ENCODE measurements at places on chromosomes 3 and 15. TPM values are rescaled to one million over a fixed set of nuclear protein-coding genes. Genes with fewer than 3 reads are reported as not detected.

The EFCAB12 gene
- total RNA-seq = 0.36 TPM

- no peak overlapping the region for H3K4me3 ChIP-seq
- no peak for DNase-seq
- H3K36me3 ChIP-seq = no peaks in the 10 kb centered on the region
- no peaks in the 10 kb centered on the region for H3K27me3 ChIP-seq
Measured at GRCh38 chr15:68732451-68732850, 88.2 kb downstream of the ANP32A start.

DNA sequence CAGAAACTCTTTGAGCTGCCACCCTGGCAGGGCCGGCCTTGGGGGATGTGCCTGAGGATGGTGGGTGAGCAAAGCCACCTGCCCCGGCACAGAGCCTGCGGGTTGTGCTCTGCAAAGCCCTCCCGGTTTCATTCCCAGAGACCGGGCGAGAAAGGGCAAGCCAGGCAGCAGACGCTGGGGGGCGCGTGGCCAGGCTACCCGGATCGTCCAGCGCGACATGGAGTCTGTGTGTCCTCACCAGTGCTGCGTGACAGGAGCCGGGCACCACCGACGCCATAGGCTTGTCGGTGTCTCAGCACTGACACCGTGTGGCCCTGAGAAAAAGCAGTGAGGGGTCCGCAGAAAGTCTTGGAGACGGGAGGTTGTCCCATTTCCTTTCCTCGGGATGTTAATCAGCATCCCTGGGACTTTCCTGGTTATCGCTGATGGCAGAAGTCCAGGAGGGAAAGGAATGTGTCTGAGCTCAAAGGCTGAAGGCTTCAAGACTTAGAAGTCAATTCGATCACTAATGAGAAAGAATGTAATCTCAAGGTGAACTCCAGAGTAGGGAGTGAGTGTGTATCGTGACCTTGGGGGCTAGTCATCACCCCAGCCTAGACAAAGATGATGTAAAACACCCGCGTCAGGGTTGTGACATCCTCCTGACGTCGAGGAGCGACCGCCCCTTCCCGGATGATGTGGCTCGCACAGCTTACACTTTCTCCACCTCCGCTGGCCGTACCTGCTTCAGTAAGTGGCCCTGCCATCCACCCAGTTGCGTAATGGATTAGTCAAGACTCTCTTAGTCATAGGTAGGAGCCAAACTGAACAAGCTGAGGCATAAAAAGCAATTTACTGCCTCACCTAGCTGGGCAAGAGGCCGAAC lies 36.3 kb upstream of the PLA2G4E start:
- no peaks in the 10 kb centered on the region for H3K27me3 ChIP-seq
- H3K4me3 ChIP-seq = no peak overlapping the region

GRCh38 chr15:70741677-70742293 lies 21.6 kb downstream of the UACA start:
- H3K27me3 ChIP-seq = no peaks in the 10 kb centered on the region
- no peaks in the 10 kb centered on the region for H3K36me3 ChIP-seq
- DNase-seq = no peak

The FOXB1 gene
- total RNA-seq = not detected

DNA sequence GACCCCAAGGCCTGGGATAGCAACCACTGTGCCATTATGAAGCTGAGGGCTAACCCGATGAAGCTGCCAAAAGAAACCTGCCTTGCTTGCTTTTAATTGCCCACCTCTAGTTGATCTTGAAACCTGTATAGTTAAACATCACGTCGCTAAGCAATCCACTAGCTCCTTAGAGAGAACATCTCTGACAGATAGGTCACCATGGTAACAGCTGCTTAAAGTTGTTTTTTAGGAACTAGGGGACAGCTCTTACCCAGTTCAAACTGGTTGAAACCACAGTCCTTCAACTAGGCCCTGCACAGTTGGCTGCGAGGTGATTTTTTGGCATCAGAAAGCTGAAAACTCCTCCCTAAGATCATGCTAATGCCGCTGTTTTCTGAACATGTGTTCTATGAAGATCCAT lies 135.7 kb downstream of the EBLN2 start:
- H3K27ac ChIP-seq = no peak overlapping the region
- H3K36me3 ChIP-seq = no peaks in the 10 kb centered on the region
- H3K27me3 ChIP-seq = no peaks in the 10 kb centered on the region
- DNase-seq = no peak

GRCh38 chr3:172069478-172069877 lies 30.1 kb downstream of the FNDC3B start:
- no peak overlapping the region for H3K4me3 ChIP-seq
- no peak for DNase-seq
- H3K27ac ChIP-seq = no peak overlapping the region
- peaks cover 29% of the 10 kb centered on the region for H3K4me1 ChIP-seq
- H3K27me3 ChIP-seq = no peaks in the 10 kb centered on the region
- H3K36me3 ChIP-seq = no peaks in the 10 kb centered on the region

GRCh38 chr3:170606675-170607074 lies 20.8 kb upstream of the SLC7A14 start:
- no peaks in the 10 kb centered on the region for H3K4me1 ChIP-seq
- H3K27me3 ChIP-seq = no peaks in the 10 kb centered on the region
- H3K36me3 ChIP-seq = no peaks in the 10 kb centered on the region
- DNase-seq = no peak
- no peak overlapping the region for H3K27ac ChIP-seq

DNA sequence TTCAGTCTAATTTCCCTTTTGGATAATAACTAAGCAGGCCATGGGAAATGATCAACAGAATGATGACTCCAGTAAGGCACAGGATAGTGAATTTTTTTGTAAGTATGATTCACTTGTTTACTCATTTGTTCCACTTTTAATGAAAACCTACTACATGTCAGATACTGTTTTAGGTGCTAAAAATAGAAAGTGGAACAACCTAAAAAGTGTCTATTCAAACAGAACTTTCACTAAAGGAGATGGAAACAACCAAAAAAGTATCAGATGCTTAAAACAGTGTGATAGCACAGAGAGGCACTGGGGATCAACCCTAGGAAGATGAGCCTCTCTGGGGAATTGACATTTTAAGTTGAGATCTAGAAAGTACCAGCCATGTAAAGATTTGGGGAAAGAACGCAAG lies 11.1 kb downstream of the RYK start:
- no peak overlapping the region for H3K4me3 ChIP-seq
- no peaks in the 10 kb centered on the region for H3K36me3 ChIP-seq
- no peaks in the 10 kb centered on the region for H3K27me3 ChIP-seq
- H3K4me1 ChIP-seq = peaks cover 20% of the 10 kb centered on the region
- DNase-seq = no peak
- H3K27ac ChIP-seq = no peak overlapping the region

DNA sequence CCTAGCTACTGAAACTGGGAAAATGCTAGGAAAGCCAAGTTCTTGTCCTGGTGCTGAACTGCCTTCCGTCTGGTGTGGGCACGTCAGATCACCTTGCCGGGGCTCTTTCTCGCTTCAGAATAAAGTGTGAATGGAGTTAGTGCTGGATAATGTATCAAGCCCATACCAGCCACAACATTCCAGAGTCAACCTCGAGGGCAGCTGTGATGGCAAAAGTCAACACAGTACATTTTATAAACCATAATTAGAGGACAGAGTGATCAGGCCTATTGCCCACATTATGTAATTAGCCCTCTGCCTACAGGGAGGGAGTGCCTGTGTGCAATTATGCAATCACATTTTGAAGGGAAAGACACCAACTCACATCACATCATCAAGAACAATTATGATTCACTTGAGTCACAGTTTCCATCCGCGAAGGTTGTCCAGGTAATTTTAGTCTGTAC lies 165.2 kb downstream of the RORA start:
- H3K4me3 ChIP-seq = no peak overlapping the region
- no peak for DNase-seq
- H3K27me3 ChIP-seq = no peaks in the 10 kb centered on the region
- no peak overlapping the region for H3K27ac ChIP-seq
- no peaks in the 10 kb centered on the region for H3K4me1 ChIP-seq

- H3K27ac ChIP-seq = no peak overlapping the region
- no peaks in the 10 kb centered on the region for H3K4me1 ChIP-seq
- H3K4me3 ChIP-seq = no peak overlapping the region
Measured at GRCh38 chr3:105466072-105466471, 99.4 kb downstream of the ALCAM start.

The ATP8B4 gene
- total RNA-seq = 43.9 TPM

- no peak for DNase-seq
- H3K4me1 ChIP-seq = no peaks in the 10 kb centered on the region
- no peak overlapping the region for H3K27ac ChIP-seq
- no peaks in the 10 kb centered on the region for H3K27me3 ChIP-seq
Measured at GRCh38 chr15:51251556-51251955, 86.8 kb downstream of the CYP19A1 start.

DNA sequence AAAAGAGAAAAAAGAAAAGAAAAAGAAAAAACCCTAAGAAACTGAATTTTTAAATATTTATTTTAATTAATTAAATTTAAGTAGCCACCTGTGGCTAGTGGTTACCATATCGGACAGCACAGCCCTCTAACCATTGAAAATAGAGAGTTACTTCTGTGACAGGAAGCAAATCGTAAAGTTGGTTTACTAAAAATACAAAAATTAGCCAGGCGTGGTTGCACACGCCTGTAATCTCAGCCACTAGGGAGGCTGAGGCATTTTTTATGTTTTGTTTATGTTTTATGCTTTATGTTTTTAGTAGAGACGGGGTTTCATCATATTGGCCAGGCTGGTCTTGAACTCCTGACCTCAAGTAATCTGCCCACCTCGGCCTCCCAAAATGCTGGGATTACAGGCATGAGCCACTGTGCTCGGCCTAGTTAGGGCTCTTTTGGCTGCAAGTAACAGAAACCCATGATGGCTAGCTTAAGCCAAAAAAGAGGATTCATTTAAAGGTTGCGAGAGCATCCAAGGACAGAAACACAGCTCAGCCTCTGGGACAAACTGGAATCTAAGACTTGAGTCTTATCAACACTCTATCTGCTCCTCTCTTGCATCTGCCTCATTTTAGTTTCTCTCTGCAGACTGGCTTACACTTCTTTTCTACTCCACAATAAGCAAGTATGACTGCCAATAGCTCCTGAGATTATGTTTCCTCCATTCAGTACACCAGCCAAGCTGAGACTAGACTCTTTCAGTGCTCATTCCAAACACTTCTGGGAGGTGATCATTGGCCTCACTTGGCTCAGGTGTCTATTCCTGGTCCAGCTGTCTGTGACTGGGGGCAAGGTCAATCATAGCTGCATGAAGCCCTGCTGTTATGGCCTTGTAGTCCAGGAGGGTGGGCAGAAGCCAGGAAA lies 6.8 kb upstream of the SKIL start:
- H3K27me3 ChIP-seq = no peaks in the 10 kb centered on the region

DNA sequence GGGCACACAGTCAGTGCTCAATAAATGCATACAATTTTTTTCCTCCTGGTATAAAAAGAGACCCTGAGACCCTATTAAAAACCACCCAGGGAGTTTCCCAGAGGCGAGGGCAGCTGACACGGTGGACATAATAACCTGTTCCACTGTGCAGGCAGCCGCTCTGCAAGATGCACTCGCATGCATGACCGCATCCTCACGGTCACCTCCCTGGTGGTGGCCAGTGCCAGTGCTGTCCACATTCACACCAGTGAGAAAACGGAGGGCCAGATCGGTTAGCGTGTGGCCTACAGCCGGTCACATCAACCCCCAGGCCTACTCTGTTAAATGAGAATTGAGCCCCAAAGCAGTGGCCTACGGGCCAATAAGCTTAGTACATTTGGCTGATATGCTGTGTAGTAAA lies 24.8 kb downstream of the SH3BP5 start:
- no peaks in the 10 kb centered on the region for H3K4me1 ChIP-seq
- H3K27me3 ChIP-seq = no peaks in the 10 kb centered on the region
- no peak overlapping the region for H3K4me3 ChIP-seq
- H3K27ac ChIP-seq = no peak overlapping the region

DNA sequence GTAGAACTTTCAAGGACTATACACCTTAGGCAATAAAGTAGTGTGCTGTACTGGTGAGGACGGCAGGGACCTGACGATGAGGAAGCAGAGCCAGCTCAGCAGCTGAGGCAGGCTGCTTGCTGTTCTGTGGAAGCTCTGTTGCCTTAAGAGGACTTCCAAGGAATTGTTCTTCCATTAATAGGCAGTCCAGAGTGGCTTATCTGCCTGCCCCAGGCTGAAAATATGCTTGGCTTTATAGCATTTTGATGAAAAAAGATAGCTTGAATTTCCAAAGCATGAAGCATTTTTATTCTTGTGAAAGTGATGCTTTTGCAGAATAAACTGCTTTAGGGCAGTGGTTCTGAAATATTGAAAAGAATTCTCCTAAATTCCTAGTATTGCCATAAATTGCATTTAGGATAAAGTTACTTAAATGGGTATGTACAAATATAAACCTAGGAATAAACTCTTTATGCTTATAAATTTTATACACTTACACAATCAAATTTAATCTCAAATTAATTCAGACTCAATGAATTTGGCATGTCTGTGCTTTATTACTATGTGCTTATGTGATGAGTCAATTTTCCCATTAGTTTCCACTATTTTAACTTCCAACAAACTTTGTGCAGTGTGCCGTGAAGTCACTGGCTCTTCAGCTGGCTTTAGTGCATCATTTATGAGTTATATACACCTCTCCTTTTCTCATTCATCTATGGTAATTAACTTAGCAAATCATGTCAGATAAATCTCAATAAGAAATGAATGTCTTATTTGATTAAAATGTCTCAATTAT lies 231.0 kb upstream of the RASGRP1 start:
- H3K4me3 ChIP-seq = no peak overlapping the region
- no peaks in the 10 kb centered on the region for H3K27me3 ChIP-seq
- no peak for DNase-seq

The FAM81A gene
- total RNA-seq = 0.97 TPM

The SEC62 gene
- total RNA-seq = 116 TPM

The ZMYND10 gene
- 0.96 TPM for total RNA-seq

DNA sequence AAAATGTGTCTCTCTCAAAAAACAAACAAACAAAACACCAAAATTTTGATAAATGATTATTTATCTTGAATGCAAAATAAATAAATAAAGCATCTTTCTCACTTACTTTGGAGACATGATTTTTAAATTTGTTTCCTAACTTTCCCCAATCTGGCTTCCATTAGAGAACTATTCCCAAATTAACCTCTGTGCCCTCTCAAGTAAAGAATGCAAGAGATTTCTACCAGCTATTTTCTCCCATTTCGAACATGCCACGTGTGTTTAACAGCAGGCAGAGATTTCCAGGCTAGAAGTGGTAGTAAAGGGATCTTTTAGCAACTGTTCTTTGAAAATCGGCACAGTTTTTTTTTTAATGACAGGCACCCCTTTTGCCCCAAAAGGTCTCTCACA lies 269.1 kb downstream of the SHQ1 start:
- no peaks in the 10 kb centered on the region for H3K27me3 ChIP-seq
- H3K27ac ChIP-seq = no peak overlapping the region
- no peak overlapping the region for H3K4me3 ChIP-seq
- no peaks in the 10 kb centered on the region for H3K4me1 ChIP-seq

DNA sequence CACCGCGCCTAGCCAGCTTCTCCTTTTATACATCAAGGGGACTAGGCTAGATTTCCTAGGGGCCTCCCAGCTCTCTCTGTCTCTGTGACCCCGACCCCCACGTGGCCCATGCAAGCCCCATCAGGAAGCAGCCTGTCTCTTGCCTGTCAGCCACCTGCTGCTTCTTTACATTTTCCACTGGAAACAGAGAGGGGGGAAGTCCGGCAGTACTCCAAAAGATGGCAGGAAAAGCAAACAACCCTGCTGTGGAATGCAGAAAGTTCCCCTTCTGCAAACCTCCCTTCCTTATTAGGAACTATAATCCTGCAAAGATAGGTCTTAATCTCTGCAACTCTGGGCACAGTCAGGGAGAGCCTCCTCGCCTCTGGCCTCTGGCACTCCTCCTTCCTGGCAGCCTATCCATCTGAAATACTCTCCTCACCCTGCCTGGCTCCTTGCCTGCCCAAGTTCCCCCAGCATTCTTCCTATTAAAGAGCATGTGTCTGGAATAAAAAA lies 47.4 kb upstream of the HACD2 start:
- no peak for DNase-seq
- no peak overlapping the region for H3K27ac ChIP-seq
- no peaks in the 10 kb centered on the region for H3K27me3 ChIP-seq
- no peak overlapping the region for H3K4me3 ChIP-seq
- H3K4me1 ChIP-seq = no peaks in the 10 kb centered on the region

The ALDH1L1 gene
- total RNA-seq = 31.2 TPM
